ENCODE measurements at places on chromosomes 7 and 10. TPM values are rescaled to one million over a fixed set of nuclear protein-coding genes. Genes with fewer than 3 reads are reported as not detected.

The HTRA1 gene
- total RNA-seq = not detected

The AKR1C4 gene
- not detected for total RNA-seq

The TMEM130 gene
- not detected for total RNA-seq

The CTAGE4 gene
- total RNA-seq = 3.1 TPM

The SAP25 gene
- 9.9 TPM for total RNA-seq

The GIMAP1 gene
- 6.2 TPM for total RNA-seq

The GATA3 gene
- 46.3 TPM for total RNA-seq

The TMEM236 gene
- 0.07 TPM for total RNA-seq

The HEPACAM2 gene
- not detected for total RNA-seq

The NDUFA5 gene
- total RNA-seq = 61.0 TPM

The ZNHIT1 gene
- 42.8 TPM for total RNA-seq

The TDRD1 gene
- total RNA-seq = 0.90 TPM

The GPC2 gene
- 4.8 TPM for total RNA-seq

The VPS26A gene
- total RNA-seq = 44.6 TPM

The SPACDR gene
- total RNA-seq = 3.5 TPM

The BTBD16 gene
- total RNA-seq = not detected

The SMC3 gene
- total RNA-seq = 92.2 TPM

The AKR1B15 gene
- total RNA-seq = not detected

The ZNF488 gene
- 0.27 TPM for total RNA-seq

The TYSND1 gene
- total RNA-seq = 10.9 TPM

The COL28A1 gene
- 0.19 TPM for total RNA-seq

The CASTOR2 gene
- 3.8 TPM for total RNA-seq

The PNLIP gene
- not detected for total RNA-seq

The SHH gene
- total RNA-seq = not detected

The MYL10 gene
- not detected for total RNA-seq

The DNAJB9 gene
- 10.8 TPM for total RNA-seq

The NEURL1 gene
- 2.4 TPM for total RNA-seq

The PDE1C gene
- total RNA-seq = not detected

The C10orf62 gene
- total RNA-seq = not detected

The NPC1L1 gene
- total RNA-seq = 0.07 TPM

The NCF1 gene
- 0.73 TPM for total RNA-seq

The INSYN2A gene
- total RNA-seq = not detected

The CUZD1 gene
- 1.4 TPM for total RNA-seq
